Cerebellar nuclear complex (tissue), 1 donor: ENCODE measurements at places on chromosomes 12 and 14.

- DNase-seq, result no peak
Measured at GRCh38 chr12:76272287-76272686, 75.9 kb downstream of the BBS10 start.

- DNase-seq, result no peak
Measured at GRCh38 chr12:93977081-93977480, 171.3 kb upstream of the PLXNC1 start.

GRCh38 chr14:105987563-105987962, 461.2 kb downstream of the TMEM121 start:
- DNase-seq, result no peak

GRCh38 chr12:39814626-39815025, 195.0 kb upstream of the ABCD2 start:
- DNase-seq, result no peak

DNA sequence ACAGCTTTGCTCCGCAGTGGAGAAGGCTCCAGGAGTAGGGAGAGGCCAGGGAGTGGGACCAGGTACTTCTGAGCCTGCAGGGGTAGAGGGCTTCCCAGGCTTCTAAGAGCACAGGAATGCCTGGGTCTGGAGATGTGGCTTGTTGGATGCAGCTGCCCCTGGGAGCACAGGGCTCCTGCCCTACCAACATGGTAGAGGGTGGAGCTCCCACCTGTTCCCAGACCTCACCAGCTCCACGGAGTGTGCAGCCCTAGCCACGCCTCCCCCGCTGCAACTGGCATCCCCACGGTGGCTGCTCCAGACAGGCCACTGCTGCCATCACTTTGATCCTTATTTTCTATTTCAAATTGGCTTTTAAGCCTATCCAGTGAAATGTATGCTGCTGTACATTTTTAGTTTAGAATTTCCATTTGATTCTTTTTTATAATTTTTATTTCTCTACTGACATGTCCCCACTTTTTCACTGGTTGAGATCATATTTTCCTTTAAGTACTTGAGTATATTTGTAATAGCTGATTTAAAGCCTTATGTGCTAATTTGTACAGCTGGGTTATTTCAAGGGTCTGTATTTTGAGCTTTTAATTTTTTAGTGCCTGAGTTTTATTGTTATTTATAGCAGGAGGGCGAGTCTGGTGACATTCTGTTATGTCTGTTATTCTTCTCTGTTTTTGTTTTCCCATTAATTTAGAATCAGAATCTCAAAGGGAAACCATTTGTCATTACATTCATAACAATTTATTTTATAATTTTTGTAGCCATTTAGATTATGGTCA, 78.0 kb downstream of the DERA start:
- DNase-seq, result no peak

- no peak for DNase-seq
Measured at GRCh38 chr14:99201351-99202073, 70.5 kb downstream of the BCL11B start.

GRCh38 chr14:98259881-98260280, 1012.1 kb downstream of the BCL11B start:
- DNase-seq, result no peak

DNA sequence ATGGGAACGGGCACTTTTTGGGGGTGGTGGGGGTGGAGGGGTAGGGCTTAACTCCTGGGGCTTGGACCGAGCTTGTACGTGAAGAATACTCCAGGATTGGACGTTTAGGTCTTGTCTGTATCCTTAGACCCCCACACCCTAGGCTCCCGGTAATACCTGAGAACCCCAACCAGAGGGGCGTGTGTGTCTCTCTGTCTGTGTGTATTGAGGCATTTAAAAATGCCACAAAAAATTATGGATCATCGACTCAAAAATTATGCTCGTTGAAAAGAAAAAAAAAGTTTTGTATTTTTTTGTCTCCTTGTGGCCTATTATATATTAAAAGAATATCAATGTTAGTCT, 459 bp downstream of the PPFIBP1 start:
- DNase-seq, result no peak

GRCh38 chr14:28758253-28758884, 8.2 kb upstream of the FOXG1 start:
- DNase-seq, result no peak

GRCh38 chr14:45678163-45678562, 425.2 kb upstream of the MIS18BP1 start:
- no peak for DNase-seq

DNA sequence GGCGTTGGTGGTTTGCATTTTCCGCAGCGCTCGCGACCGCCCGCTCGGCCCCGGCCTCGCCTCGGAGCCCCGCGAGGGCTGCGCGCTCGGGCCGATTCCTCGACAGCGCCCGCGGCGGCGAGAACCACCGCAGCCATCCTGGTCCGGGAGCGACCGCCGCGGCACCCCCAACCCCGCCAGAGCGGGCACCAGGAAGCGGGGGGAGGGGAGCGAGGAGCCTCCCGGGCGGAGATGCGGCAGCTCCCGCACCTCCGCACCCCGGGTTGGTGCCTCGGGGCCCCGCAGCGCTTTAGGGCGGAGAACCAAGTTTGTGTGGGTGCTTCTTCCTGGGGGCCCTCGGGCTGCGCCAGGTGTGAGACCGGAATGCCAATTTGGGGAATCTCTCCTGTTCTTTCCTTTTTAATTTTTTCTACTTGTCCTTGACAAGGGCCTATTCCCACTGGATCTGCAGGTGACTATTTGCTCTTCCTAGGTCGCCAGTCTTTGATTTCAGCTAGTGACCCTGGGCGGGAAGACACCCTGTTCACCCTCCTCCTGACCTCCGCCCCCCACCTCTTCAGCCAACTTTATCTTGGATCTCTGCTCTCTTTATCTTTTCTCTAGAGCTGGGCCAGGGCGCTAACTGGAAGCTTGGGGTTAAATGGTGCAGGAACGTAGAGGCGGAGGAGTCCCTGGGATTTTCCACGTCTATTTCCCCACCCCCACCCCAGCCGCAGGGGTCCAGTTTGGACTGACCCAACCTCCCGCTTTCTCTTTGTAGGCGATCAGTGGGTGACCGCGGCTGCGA, at the start of gene SOCS2:
SOCS2 (plus strand) TSS at position 751 of the 787 bp plus-strand sequence. CDS start 223 bp downstream, outside the sequence.
- no peak for DNase-seq

- DNase-seq, result no peak
Measured at GRCh38 chr14:103126873-103127304, 3.6 kb downstream of the TNFAIP2 start.

DNA sequence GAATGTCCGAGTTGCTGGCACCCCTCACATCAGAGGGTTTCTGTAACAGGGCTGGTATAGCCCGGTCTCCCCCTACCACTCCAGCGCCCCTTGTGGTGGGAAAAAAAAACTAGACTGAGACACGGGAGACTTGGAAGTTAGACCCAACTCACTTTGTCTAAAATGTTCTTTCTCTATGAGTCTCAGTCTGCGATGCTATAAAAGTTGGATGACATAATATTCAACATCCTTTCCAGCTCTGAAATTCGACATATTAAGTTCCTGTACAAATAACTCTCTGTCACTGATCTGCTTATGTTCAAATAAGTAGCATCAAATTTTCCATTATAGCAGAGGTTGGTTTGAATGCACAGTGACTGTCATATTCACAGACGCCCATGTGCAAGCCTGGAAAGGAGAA, 25.7 kb upstream of the TC2N start:
- DNase-seq, result no peak

- no peak for DNase-seq
Measured at GRCh38 chr12:122412851-122413433, 9.5 kb downstream of the CLIP1 start.

DNA sequence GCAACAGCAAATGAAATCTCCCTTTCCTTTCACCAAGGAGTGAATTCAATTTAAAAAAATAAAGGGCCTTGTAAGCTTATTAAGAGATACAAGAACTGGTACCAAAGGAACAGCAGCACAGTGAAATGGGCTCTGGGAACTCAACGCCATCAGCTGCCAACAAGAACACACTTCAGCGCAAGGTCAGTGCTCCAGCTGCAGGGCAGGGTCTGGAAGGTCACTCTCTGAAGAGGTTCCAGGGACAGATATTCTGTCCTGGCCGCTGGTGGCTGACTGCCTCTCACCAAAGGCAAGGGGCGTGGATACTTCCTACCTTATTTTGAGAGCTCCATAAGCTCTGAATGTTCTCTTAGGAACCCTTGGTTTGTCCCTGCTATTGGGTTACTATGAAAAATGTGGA, 186.6 kb downstream of the CALM1 start:
- DNase-seq, result no peak

DNA sequence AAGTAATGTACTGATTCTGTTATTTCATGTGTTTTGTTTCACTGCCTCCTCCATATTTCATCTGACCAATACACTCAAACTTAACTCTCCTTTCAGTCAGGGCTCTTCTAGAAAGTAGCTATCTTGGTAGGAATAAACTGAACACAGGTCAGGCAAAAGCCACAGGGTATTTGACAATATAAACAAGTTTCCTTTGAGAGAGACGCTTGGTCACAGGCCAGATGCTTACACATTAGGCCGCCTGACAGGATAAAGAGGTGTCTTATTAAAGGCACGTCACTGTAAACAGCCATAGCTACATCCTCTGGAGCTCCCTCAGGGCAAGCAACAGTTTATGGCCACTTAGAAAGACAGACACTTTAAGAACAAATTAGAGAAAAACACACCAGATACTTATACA, 607.5 kb downstream of the SLC6A15 start:
- no peak for DNase-seq

DNA sequence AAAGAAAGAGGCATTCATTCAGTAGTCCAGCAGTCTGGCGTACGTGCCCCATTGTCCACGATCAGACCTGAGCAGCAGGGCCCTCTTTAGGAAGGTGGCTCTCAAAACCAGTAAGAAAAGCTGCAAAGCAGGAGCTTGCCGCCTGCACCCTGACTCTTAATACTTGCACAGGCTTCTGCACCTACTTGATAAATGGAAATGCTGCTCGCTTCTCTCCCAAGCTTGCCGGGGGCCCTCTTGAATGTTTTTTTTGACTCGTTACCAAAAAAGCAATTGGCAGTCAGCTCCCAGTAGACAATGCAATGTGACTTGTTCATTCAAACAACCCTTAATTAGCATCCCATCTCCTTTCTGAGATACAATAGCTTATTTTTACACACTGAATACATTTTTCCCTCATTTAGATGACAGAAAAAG, 27.2 kb upstream of the PTPRB start:
- DNase-seq, result no peak

- no peak for DNase-seq
Measured at GRCh38 chr12:106415134-106415533, 57.6 kb downstream of the POLR3B start.

- no peak for DNase-seq
Measured at GRCh38 chr14:84809158-84809557, 720.8 kb upstream of the FLRT2 start.

GRCh38 chr14:51554339-51554920, 97.3 kb upstream of the FRMD6 start:
- DNase-seq, result no peak

DNA sequence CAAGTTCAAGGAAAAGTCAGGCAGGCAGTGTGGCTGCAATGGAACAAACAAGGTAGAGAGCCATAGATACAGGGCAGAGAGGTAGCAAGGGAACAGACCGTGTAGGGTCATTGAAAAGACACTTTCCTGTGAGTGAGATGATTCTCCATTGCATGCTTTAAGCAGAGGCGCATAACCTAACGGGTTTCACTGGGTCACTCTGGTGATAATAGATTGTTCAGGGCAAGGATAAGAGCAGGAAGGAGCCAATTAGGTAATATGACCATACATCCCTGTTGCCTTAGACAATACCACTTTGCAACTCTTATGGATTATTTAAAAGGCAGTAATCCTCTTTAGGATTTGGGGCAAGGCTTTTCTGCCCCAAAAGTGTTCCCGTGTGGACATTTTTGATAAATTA, 214.1 kb downstream of the PTPRO start:
- DNase-seq, result no peak

DNA sequence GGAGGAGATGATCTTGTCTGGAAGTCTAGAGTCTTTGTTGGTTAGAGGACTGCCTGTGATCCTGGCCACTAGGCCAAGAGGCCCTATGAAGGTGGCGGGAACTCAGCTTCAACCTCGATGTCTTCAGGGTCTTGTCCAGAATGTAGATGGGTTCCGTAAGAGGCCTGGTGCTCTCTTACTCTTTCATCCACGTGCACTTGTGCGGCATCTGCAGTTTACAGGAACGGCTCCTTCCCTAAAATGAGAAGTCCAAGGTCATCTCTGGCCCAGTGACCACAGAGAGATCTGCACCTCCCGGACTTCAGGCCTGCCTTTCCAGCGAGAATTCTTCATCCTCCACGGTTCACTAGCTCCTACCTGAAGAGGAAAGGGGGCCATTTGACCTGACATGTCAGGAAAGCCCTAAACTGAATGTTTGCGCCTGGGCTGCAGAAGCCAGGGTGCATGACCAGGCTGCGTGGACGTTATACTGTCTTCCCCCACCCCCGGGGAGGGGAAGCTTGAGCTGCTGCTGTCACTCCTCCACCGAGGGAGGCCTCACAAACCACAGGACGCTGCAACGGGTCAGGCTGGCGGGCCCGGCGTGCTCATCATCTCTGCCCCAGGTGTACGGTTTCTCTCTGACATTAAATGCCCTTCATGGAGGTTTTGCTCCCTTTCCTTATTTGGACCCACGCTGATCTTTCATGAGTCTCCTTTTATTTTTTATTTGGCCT, 17.7 kb downstream of the WNT5B start:
- DNase-seq, result no peak

DNA sequence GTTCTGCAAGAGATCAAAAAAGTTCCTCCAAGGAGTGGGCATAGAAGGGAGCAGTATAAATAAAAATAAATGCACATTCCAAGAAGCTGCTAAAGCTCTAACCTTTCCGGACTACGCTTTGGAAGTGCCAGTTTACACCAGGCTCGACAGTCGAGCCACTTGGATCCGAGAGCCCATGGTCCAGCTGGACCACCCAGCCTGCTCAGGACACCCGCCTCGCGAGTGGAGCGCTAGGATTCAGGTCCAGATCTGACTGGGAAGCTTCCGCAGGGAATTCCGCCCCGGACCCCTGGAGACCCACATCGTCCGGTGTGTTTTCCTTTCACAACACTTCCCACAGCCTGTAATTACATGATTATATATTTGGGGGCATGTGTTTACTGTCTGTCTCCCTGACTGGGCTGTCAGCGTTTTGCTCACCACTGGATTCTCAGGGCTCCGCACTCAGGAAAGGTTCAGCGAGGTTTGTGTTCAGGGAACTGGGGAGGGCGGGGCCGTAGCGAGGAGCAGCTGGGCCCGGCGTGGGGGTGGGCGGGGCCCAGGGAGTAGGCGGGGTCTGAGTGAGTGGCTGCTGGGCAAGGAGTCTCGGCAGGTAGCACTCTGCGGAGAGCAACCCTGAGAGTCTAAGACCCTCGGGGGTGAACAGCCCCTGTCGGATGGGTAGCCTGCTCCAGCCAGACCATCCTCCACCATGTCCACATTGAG, 52.3 kb upstream of the TMEM263 start:
- no peak for DNase-seq

- DNase-seq, result no peak
Measured at GRCh38 chr14:21543963-21544362, 17.8 kb upstream of the SALL2 start.

GRCh38 chr14:51023964-51024363, 70.9 kb downstream of the TRIM9 start:
- no peak for DNase-seq

- DNase-seq, result no peak
Measured at GRCh38 chr12:8667270-8667669, 4.6 kb upstream of the MFAP5 start.
